Aortic smooth muscle cell (primary cell): ENCODE measurements at places on chromosomes 6 and 20. TPM values are rescaled to one million over a fixed set of nuclear protein-coding genes. Genes with fewer than 3 reads are reported as not detected.

Gene TAAR2
- not detected in 2 replicates for total RNA-seq

Gene TMEM14C
- 91.6 and 99.3 TPM in 2 replicates for total RNA-seq

Gene C6orf132
- 0.13 and 0.31 TPM in 2 replicates for total RNA-seq

Gene DZANK1
- total RNA-seq = 0.92 and 1.2 TPM in 2 replicates

Gene PPP1R14C
- 11.3 and 22.9 TPM in 2 replicates for total RNA-seq

Gene CST1
- 0.37 and 48.1 TPM in 2 replicates for total RNA-seq

Gene WFDC13
- total RNA-seq = not detected in 2 replicates

Gene CRNKL1
- total RNA-seq = 26.6 and 33.8 TPM in 2 replicates

Gene SLC17A4
- total RNA-seq = not detected in 2 replicates

Gene GHRH
- not detected in 2 replicates for total RNA-seq

Gene RRAGD
- 3.2 and 5.9 TPM in 2 replicates for total RNA-seq

Gene DEF6
- total RNA-seq = under 0.01 and 0.19 TPM in 2 replicates

Gene HFE
- total RNA-seq = 16.8 and 18.8 TPM in 2 replicates

Gene HM13
- 71.5 and 72.6 TPM in 2 replicates for total RNA-seq

Gene BMP2
- total RNA-seq = 7.5 and 8.8 TPM in 2 replicates

Gene DTNBP1
- total RNA-seq = 6.6 and 11.7 TPM in 2 replicates
